ENCODE measurements at places on chromosomes 5 and 9. TPM values are rescaled to one million over a fixed set of nuclear protein-coding genes. Genes with fewer than 3 reads are reported as not detected.

Gene INSL4
- not detected for total RNA-seq

Gene SPATA31C1
- not detected for total RNA-seq

DNA sequence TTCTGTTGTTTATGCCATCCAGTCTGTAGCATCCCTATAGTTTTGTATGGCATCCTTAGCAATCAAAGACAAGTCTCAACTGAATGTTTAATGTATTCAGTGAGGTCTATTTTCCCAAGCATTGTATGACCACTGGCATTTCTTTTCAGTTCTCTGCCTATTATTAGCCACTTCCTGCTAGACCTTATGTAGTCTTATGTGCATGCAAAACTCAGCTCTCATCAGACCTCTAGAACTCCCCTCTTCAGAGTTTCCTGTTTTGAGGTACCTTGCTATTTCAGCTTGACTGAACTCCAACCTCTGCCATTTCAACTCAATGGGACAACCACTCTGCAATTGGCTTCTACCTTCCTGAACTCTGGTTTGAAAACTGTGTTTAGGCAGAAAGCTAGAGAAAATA lies 113.2 kb downstream of the SLC25A46 start:
- H3K4me3 ChIP-seq, result no peak overlapping the region
- H3K27ac ChIP-seq, result no peak overlapping the region
- H3K27me3 ChIP-seq, result no peaks in the 10 kb centered on the region
- H3K36me3 ChIP-seq, result no peaks in the 10 kb centered on the region
- DNase-seq, result no peak
- H3K4me1 ChIP-seq, result no peaks in the 10 kb centered on the region

DNA sequence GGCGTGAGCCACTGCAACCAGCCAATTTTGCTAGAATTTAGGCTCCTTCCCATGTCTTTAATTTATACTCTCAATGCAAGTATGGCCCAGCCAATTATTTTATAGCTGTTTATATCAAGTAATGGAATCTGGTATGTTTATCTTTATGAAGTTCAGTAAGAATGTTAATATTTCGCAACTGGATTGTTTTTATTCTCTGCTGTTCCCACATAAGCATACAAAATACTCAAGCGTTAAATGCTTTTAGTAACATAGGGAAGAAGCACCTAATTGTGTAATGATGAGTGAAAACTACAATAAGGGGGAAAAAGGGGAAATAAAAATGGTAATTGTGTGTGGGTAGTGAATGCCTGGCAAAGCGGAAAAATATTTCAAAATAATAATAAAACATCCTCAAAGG lies 21.3 kb downstream of the PWWP2A start:
- H3K36me3 ChIP-seq, result peaks cover 40% of the 10 kb centered on the region
- no peak for DNase-seq
- no peaks in the 10 kb centered on the region for H3K27me3 ChIP-seq

- H3K27me3 ChIP-seq, result peaks cover 3% of the 10 kb centered on the region
- no peak overlapping the region for H3K4me3 ChIP-seq
- no peak overlapping the region for H3K27ac ChIP-seq
- no peaks in the 10 kb centered on the region for H3K4me1 ChIP-seq
- H3K36me3 ChIP-seq, result no peaks in the 10 kb centered on the region
Measured at GRCh38 chr5:175813943-175814630, 57.3 kb upstream of the CPLX2 start.

Gene NR2F1
- not detected for total RNA-seq

Gene PLPP7
- 0.42 TPM for total RNA-seq
